ENCODE measurements at places on chromosomes 6 and 20.

DNA sequence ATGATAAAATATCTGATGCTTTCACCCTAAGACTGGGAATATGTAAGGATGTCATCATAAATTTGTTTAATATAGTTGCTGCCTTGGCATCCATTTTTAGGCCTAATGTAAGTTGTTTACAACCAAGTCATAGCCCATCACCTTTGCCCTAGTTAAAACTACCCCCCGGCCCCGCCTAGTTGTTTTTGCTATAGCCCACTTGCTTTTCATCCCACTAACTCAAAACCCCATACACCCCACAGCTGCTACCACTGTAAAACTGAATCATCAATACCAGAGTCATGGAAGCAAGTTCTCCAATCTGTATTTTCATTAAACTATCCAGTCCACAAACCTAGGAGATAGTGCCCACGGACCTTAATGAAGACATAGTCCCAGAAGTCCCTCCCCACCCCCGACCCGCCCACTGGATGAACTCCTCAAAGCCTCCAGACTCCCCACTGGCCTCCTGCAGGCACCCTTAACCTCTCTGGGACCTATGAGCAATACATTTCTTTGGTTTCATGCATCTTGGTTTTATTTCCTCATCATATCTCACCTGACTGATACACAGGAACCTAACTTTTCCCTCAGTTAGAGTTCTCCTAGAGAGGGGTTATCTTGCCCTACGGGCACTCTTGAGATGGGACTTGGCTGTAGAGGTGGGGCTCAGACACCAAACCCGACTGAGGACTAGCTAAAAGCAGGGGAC is 12.5 kb upstream of the ZDHHC14 start:
- DNase-seq, result no peak

DNA sequence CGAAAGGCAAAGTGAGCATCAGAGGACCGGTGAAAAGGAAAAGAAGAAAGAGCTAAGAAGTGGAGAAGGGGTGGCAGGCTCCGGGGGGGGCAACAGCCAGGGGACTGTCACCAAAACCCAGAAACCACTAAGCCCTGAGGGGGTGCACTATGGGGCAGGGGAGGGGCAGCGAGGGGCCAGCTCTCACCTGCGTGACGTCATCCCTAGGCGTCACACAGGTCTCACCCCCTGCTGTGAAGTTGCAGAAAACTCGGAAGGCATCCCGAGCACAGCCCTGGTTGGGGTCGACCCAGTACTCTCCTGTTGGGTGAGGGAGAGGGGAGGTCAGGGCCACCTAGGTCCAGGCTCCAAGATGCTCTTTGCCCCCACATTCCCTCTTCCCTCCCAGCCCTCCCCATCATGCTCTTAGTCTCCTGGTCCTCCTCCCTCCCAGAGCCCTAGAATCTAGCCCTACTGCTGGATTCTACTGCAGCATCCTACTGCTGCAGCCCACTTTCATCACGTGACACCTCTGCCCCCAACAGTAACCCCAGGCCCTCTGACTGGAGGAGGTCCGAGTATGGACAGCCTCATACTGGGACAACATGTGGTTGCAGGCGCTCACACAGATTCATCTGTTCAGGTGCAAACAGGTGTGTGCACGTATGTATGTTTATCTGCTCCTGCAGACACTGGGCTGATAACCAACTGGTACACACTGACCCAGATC is 27.4 kb downstream of the COL11A2 start:
- DNase-seq, result no peak

DNA sequence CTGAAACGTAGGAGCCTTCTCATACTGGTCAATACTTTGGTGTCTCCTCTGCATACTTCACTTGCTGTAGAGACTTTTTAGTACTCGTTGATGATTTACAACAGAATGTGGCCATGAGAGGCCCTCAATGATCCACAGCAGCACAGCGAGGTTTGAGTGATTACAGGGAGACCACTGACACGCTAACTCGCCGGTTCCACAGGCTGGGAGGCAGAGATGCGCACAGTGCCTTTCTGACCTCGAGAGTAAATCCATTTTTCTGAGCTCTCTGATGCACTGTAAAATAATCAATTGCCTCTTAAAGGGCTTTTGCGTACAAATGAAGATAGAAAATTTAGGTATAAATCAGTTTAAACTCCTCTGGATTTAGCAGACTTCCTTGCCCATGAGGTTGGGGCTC is 56.2 kb upstream of the TBC1D7 start:
- no peak for DNase-seq

DNA sequence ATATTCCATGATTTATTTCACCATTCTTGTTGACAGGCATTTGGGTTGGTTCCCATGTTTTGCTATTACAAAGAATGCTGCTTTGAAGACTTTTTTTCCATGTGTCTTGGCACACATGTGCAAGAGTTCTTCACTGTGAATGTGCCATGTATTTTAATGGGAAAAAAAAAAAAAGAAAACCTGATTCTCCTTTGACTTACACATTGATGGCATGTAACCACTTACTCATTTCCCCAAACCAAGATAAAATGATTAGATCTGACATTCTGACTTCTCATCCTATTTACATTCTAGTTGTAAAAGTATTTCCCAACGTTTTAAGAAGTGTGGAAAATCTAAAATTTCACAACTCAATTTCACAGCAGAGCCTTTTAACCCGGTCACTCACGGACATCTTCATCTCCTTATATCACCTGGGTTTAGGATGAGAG is 4.4 kb downstream of the CAP2 start:
- no peak for DNase-seq

GRCh38 chr6:41503827-41504465 is 42.2 kb upstream of the FOXP4 start:
- DNase-seq, result no peak

DNA sequence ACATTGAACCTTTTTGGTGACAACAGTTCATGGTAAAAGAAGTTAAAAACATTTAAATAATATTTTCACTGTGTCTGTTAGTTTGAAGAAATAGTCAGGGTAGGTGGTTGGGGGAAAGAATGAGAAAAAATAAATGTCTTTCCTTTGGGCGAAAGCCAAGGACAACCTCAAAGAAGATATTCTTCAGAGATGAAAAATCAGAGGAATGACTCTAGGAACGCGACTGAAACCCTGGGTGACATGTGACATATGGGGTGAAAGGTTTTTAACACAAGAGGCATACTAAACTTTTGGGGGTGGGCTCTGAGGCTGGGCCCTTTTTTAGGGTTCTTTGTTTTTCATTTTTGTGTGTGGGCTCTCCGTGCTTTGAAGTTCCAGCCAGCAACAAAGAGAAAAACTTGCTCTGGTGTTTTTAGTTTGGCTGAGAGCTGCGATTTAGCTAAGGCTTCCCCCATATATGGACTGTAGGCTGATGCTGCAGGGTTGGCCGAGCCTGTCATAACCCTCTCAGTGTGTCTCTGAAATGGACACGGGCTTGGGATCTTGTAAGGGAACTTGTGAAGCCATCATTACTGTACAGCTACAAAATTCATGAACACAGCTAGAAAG is 610.1 kb upstream of the ARID1B start:
- DNase-seq, result no peak
